ENCODE measurements at places on chromosomes 4 and X. TPM values are rescaled to one million over a fixed set of nuclear protein-coding genes. Genes with fewer than 3 reads are reported as not detected.

POU3F4 gene
- total RNA-seq: not detected

POLN gene
- 1.4 TPM for total RNA-seq

HPRT1 gene
- total RNA-seq: 13.1 TPM

VEGFD gene
- 0.13 TPM for total RNA-seq

TAF9B gene
- total RNA-seq: 21.1 TPM

CPE gene
- total RNA-seq: 6.6 TPM

NFKB1 gene
- total RNA-seq: 43.2 TPM

YY2 gene
- 1.4 TPM for total RNA-seq

GDPD2 gene
- not detected for total RNA-seq

ESX1 gene
- not detected for total RNA-seq

RNF4 gene
- 29.6 TPM for total RNA-seq

NPY2R gene
- total RNA-seq: not detected

TCP11X2 gene
- not detected for total RNA-seq

NONO gene
- total RNA-seq: 155 TPM

ARHGAP36 gene
- total RNA-seq: not detected

GRCh38 chr4:189988877-189989431 is 38.1 kb downstream of the FRG2 start:
- H3K4me1 ChIP-seq: no peaks in the 10 kb centered on the region
- H3K36me3 ChIP-seq: no peaks in the 10 kb centered on the region
- no peaks in the 10 kb centered on the region for H3K27me3 ChIP-seq
- no peak for DNase-seq
- no peak overlapping the region for H3K27ac ChIP-seq

DNA sequence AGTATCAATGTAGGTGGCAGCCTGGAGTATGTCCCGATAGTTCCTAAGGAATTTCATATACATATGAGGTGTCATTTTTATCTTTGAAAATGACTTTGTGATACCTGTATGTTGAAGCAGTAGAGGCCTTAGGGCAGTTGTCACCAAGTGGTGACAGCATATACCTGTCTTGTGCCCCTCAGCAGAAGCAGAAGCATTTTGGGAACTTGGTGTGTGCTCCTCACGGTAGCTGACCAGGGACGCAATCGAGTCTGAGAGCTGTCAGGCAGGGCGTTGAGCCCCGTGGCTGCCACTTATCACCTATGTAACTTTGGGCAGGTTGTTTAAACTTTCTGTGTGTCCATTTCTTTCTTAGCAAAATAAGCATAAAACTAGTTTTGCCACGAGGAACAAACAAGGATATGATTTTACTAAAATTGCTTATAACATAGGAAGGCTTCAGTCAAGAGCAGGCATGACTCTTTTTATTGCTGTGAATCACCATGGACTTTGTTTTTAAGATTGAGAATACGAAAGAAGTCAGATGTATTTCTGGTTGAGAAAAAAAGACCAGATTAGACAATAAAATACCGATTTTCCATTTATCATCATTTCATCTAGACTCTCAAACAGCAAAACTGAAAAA is 161.5 kb downstream of the CPE start:
- no peaks in the 10 kb centered on the region for H3K4me1 ChIP-seq
- no peaks in the 10 kb centered on the region for H3K36me3 ChIP-seq
- no peak overlapping the region for H3K27ac ChIP-seq

DNA sequence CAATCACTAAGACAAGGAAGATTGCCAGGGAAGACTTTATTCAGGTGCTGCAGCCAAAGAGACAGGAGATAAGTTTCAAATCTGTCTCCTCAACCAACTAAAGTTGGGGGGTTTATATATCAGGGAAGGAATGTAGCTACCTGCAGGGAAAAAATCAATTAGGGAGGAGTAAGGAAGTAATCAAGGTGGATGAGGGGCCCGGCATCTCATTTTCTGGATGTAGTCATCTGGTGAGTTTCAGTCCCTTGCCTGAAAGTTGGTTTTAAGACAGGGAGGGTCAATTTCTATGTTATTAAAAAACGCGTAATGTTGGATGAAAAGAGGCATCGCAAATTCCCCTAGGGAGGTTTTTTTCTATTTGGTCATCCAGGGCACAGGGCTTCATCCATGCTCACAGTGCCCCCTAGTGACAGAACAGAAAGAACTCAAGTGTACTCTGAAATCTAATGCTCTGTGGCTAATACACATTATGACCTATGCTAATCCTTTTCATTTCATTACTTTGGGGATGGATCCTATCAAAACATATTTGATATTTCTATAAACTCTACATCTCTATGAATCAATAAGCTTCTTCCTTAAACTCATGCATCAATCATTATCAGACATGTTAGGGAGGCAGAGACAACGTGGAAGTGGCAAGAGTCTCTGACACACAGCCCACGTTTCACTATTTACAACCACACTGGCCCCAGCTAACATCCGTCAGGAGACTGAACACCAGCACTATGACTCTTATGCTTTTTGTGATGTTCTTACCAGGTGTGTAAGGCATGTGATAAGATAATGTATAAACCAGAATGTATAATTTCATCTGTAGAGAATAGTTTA is 1577.0 kb upstream of the TENM3 start:
- H3K27me3 ChIP-seq: no peaks in the 10 kb centered on the region
- no peak overlapping the region for H3K27ac ChIP-seq
- no peaks in the 10 kb centered on the region for H3K36me3 ChIP-seq

- H3K36me3 ChIP-seq: no peaks in the 10 kb centered on the region
- no peak overlapping the region for H3K4me3 ChIP-seq
- no peak overlapping the region for H3K27ac ChIP-seq
- H3K4me1 ChIP-seq: no peaks in the 10 kb centered on the region
Measured at GRCh38 chr4:165635381-165635780, 237.7 kb upstream of the TLL1 start.

DNA sequence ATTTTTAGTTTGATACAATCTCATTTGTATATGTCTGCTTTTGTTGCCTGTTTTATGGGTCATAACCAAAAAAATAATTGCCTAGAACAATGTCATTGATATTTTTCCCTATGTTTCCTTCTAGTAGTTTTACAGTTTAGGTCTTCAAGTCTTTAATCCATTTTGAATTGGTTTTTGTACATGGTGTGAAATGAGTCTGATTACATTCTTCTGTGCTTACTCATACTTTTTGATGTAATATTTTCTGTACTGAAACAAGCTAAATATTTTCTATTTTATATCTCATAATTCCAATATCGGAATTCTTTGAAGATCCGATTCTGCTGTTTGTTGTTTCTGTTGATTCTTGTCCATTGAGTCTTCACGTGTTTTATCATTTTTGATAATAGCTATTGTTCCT is 10.6 kb downstream of the TMEM156 start:
- H3K4me1 ChIP-seq: no peaks in the 10 kb centered on the region
- no peak for DNase-seq
- H3K27ac ChIP-seq: no peak overlapping the region
- H3K4me3 ChIP-seq: no peak overlapping the region
- no peaks in the 10 kb centered on the region for H3K27me3 ChIP-seq

DNA sequence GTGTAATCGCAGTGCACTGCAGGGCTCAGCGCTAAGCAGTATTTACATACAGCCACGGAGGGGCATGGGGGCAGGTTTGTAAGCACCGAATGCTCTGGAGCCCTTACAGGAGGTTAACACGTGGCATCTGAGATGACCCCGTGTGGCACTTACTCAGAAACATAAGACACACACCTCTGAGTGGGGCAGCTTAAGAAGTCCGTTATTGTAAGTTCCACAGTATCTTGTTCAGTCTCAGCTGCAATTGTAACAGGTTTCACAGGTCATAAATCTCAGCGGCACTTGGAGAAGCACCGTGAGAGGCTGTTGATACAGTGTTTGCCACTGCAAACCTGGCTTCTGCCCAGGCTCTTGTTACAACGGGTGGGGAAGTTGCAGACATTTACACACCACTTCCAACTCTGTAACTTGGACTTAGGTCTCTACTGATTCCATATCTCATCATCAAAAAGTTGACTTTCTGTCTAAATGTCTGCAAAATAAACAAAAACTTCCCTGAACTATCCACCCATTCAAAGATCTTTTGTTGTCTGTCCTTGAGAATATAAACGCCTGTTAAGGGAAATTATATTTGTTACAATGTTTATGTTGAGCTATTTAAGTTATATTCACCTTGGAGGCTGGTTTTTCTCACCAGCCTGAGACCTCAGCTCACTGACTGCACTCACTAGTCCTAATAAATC is 10.3 kb downstream of the CPLX1 start:
- H3K4me3 ChIP-seq: no peak overlapping the region
- no peak for DNase-seq
- no peak overlapping the region for H3K27ac ChIP-seq

DNA sequence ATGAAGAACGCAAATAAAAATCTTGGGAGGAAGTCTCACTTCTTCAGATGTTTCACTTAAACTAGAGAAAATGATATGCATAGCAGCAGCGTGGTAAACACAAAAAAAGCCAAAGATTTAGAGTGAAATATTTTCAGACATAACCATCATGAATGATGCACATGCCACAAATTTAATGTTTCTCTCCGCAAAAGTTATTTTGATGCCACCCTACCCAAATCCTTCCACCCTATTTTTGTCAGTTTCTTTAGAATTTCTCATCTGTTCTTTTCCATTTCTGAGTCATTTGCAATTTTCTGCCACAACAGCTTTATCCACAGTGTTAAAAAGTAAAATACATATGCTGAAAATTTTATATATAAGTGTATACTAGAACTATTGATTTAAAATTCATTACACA is 1663.7 kb upstream of the ADGRL3 start:
- no peak for DNase-seq
- no peak overlapping the region for H3K27ac ChIP-seq
- no peaks in the 10 kb centered on the region for H3K27me3 ChIP-seq
- H3K4me1 ChIP-seq: no peaks in the 10 kb centered on the region
- no peaks in the 10 kb centered on the region for H3K36me3 ChIP-seq

- no peak overlapping the region for H3K27ac ChIP-seq
- no peaks in the 10 kb centered on the region for H3K4me1 ChIP-seq
- no peaks in the 10 kb centered on the region for H3K36me3 ChIP-seq
- no peak for DNase-seq
- H3K27me3 ChIP-seq: no peaks in the 10 kb centered on the region
- H3K4me3 ChIP-seq: no peak overlapping the region
Measured at GRCh38 chr4:82921795-82922194, 21.3 kb downstream of the THAP9 start.

- H3K4me1 ChIP-seq: peaks cover 3% of the 10 kb centered on the region
- no peak for DNase-seq
- no peaks in the 10 kb centered on the region for H3K36me3 ChIP-seq
- no peaks in the 10 kb centered on the region for H3K27me3 ChIP-seq
- no peak overlapping the region for H3K4me3 ChIP-seq
- H3K27ac ChIP-seq: no peak overlapping the region
Measured at GRCh38 chr4:55318175-55319129, 27.6 kb upstream of the SRD5A3 start.

GRCh38 chr4:189267312-189267965 is 673.2 kb upstream of the FRG1 start:
- H3K27ac ChIP-seq: no peak overlapping the region
- H3K4me3 ChIP-seq: no peak overlapping the region
- H3K36me3 ChIP-seq: no peaks in the 10 kb centered on the region
- DNase-seq: no peak
- H3K27me3 ChIP-seq: no peaks in the 10 kb centered on the region

DNA sequence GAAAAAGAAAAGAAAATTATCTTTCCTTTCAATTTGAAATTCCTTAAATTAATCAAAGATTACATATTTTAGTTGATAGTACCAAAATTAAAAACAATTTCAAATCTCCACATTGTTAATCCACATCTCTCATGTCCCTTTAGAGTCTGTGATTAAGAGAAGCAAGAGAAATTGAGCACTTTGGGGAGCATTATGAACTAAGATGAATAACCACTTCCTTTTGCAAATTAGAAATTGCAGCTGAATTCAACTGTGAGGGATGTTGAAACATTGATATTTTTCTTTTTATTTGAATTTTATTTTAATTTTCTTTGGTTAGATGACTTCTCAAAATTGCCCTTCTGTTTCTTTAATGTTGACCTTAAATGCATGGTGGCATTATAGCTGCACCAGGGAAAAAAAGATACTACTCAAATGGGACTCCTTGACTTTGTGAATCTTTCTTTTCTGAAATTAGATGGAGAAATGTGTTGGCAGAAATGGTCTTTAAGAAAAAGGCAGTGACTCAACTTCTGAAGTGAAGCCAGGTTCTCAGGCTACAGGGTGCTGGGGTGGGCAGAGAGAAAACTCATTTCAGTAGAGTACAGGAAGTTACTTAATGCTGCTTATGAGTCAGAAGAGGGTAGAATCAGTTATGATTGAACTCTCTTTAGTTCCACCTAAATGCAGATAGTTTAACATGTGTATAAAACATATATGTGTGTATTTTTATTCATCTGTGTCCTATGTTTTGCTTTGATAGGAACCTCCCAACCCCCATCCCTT is 92.0 kb upstream of the TNIP3 start:
- no peaks in the 10 kb centered on the region for H3K4me1 ChIP-seq
- H3K27me3 ChIP-seq: no peaks in the 10 kb centered on the region
- no peak for DNase-seq
- no peak overlapping the region for H3K4me3 ChIP-seq

DNA sequence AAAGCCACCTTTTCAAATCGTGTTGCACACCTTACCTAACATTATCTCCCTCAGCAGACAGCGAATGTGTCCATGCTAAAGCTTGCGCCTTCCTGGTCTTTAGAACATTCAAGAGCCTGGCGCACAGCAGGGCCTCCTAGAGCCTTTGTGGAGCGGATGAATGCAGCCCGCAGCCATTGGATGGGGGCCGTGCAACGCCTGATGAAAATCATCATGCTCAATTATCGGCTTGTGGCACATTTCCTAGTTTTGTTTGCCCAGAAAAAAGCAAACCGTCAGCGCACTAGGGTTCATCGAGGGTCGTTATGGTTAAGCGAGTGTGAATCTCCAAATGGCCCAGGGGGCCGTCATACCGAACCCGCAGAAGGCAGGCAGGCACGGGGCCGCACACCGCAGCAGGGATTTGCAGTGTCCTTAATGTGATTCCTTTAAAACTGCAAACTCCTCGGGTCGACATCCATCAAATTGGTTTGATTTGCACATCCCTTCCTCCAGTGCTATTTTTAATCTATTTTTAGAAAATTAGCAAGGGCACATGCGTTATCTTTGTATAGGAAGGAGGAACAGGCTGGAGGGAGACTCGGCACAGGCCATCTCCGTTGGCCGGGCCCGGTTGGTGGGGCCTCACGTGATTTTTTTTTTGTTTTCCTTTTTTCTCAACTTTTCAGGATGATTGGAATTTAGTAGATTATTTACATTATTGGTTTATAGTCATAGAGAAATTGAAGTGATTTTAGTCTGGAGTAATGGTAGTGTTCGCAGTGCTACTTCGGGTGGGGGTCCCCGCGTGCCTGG is 53.1 kb downstream of the ABLIM2 start:
- H3K36me3 ChIP-seq: peaks cover 36% of the 10 kb centered on the region
- no peak for DNase-seq
- no peaks in the 10 kb centered on the region for H3K27me3 ChIP-seq

GRCh38 chr4:60805500-60806313 is 394.4 kb upstream of the ADGRL3 start:
- no peak for DNase-seq

DNA sequence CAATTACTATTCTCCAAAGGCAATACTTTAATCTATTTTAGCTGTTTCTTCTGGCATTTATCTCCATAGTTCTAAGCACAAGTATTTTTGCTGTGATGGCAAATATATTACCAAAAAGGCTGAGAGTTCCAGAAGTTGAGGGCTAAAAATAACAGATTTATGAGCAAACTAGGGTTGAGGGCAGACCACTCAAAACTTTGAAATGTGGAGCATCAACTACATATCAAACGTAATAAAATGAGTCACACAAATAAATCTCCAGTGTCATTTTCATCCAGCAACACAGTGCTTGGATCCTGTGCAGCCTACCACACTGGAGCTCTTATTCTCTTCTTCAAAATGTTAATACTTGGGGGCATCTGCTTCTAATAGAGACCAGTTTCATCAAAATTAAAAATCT is 163.9 kb downstream of the HS3ST1 start:
- DNase-seq: no peak
- H3K27me3 ChIP-seq: no peaks in the 10 kb centered on the region
- H3K36me3 ChIP-seq: no peaks in the 10 kb centered on the region
- no peak overlapping the region for H3K4me3 ChIP-seq
- H3K27ac ChIP-seq: no peak overlapping the region
- no peaks in the 10 kb centered on the region for H3K4me1 ChIP-seq

Measured in esophagus squamous epithelium (tissue), 5 donors.